GM20000 (cell line): ENCODE measurements at places on chromosomes 5 and 9.
A peak's percentile ranks its signal among the peaks of the same experiment; 100 is the strongest.

GRCh38 chr5:81486711-81487110, 92.8 kb upstream of the ACOT12 start:
- no peak for DNase-seq

DNA sequence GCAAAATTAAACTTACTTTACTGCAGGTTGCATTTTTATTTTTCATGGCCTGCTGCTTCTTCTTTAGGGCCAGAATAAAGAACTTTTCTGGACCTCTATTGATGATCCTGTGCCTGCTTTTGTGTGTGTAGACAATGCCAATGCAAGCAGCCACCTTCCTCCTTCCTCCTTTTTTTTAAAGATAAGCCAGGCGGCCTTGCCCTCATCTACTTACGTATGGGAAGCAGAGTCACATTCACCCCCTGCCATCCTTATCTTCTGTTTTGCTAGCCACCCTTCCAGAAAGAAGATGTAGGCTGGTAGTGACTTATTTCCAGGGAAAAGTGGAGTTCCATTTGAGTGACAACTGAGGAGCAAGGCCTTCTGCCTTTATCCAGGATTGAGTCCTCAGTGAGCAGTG, 122.9 kb downstream of the KDM4C start:
- DNase-seq: no peak

DNA sequence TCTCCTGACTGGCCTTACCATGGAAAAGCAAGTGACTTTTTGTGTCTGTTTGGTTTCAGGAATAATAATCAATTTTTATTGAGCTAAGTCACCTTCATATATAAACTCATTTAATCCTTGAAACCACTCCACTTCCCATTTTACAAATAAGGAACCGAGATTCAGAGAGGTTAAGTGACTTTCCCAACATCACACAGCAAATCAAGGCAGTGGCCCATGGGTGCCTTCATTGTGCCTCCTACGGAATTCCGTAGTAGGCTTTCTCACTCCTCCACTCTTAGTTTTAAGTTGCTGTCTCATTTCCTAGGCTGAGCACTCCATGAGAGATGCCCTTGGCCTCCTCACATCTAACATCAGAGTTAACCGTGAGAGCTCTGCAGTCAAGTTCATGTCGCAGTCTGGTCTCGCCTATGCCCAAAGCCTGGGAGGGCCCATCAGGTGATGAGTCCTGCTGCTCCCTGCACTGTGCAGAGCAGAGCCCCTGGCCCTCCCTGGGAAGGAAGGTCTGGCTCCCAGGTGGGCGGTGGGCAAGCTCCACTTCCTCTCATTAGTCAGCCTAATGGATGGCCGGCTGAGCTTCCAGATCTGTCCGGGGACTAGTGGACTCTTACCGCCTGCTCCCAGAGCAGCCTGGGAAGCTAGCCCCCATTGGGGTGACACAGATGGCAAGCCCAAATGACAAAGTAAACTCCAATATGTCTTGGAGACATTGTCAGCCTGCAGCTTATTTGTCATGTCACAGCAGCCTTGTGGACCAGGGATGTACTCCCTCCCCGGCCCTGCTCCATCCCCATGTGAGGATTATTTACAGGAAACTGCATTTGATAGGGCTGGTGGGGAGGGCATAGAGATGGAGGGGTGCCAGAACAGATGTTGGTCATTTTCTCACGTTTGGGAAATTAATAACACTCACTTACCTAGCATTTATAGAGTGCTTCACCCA, 123.4 kb downstream of the MVB12B start:
- no peak for DNase-seq

DNA sequence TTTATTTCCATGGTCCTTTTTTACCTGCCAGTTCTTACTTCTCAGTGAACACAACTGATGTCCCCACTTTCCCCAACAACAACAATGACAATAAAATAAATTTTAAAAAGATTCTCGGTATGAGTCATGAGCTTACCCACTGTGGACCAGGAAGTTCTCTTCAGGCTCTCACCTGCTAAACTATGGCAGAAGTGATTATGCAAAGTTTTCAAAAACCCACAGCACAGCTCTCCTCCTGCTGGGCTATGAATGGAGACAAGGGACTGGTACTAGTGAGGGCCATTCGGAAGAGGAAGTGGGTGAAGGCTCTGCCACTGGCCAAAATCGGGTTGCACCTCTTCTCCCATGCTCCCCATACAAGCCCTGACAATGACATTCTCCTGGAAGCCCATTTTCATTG, 429.4 kb downstream of the PIK3R1 start:
- DNase-seq: peak; percentile 51
